ENCODE measurements at places on chromosomes 4 and X.
A peak's percentile ranks its signal among the peaks of the same experiment; 100 is the strongest.

DNA sequence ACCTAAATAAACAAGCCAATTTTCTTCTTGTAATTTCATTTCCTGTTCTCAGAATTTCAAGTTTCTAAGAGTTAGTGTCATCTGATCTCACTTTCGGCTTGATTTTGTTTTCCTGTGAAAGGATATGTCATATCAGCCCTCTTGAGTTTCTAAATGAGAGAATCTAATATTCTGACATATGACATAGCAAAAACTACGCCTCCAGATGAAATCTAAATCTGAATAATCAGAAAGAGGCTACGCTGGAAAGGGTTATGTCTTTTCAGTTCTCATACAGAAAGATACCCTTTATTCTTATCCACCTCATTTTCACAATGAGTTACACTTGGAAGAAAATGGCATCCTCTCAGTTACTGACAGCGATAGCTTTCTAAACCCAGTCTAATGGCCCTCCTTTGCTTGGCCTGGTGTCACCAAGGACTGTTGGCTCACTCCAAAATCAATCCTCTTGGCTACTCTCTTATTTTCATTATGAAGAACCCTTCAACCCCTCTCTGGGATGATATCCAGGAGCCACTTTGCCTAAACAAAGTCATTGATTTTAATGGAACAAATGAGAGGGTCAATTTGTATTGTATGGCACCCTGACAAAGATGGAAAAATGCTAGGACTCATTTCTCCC lies 65.6 kb downstream of the ASB9 start:
- DNase-seq, result no peak

DNA sequence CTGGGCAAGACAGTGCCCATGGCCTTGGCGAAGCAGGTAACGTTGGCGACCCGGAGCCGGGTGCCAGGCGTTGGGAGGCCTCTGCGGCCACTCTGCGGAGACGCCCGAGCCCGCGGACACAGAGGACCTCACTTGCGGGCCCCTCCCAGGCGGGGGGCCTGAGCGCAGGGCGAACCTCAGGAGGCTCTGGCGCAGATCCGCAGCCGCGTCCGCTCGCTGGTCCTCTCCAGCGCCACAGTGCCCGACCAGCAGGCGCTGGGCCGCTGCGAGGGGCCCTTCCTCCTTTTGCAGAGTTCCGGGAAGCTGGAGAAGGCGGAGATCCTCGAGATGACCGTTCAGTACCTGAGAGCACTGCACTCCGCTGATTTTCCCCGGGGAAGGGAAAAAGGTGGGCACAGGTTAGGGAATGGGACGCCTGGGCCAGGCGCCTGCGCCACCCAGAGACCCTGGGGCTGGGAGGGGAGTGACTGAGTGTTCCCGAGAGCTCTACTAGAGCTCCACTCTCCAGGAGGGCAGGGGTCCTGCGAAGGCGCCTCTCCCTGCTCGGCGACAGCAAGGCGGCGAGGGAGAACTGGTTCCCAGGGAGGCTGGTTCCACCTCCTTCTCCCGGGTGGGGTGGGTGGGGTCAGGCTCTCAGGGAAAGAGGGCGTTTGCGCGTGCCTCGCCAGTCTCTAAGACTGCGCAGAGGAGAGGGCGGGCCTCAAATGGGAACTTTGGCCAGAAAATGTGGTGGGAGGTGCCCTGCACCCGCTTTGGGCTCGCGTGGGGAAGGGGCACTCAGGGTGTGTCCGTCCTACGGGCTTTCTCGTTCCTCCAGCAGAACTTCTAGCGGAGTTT lies 1.4 kb downstream of the HELT start:
- DNase-seq, result no peak

DNA sequence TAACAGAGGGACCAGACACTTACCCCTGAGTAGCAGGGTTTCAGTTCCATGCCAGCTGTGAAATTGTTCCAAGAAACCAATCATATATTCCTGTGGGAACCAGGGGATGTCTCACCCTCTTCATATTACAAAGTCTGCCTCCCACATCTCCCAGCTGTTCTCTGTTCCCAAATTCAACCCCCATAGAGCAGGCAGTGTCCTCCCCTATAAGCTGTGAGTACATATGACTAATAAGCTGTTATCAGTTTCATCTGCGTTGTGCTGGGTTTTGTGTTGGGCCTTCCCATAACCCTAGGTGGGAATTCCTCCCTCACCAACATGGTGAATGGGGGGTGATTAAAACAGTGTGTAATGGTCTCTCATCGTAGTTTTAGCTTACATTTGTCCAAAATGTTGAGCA lies 41.0 kb downstream of the CEP44 start:
- no peak for DNase-seq

DNA sequence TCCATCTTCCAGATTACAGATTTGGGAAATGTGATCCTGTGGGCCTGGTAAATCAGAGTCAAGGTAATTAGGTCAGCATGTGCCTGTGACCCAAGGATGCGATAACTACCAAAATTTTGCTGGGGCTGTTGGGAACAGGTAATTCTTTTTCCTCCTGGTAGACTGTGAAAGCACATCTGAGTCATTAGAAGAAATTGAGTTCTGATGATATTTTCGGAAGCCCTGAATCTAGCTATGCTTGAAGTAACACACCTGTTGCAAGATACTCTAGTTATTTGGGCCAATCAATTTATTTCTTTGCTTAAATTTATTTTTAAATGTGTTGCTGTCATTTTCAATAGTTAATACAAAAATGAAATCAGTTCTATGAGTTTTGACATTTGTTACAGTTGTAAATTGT lies 903.6 kb downstream of the RPA4 start:
- DNase-seq, result no peak

GRCh38 chrX:106201502-106202178 lies 33.5 kb downstream of the PWWP3B start:
- DNase-seq, result no peak

DNA sequence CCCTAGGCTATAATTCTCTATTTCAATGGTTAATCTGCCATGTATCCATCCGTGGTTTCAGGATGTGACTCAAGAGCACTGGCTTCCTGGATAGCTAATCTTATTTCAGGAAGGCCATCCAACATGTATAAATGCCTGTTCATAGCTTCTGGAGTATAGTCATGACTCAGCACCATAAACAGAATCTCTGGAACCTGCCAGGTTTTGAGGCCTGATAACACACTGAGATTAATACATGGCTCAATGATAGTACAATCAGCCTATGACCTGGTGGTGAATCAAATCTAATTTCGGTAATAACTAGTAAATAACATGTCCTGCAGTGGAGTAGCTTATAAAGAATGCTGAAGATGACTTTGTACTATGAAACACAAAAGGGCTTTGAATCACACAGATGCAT lies 5.7 kb upstream of the IL13RA2 start:
- no peak for DNase-seq

GRCh38 chr4:87382116-87382515 lies 8.9 kb downstream of the HSD17B11 start:
- no peak for DNase-seq

DNA sequence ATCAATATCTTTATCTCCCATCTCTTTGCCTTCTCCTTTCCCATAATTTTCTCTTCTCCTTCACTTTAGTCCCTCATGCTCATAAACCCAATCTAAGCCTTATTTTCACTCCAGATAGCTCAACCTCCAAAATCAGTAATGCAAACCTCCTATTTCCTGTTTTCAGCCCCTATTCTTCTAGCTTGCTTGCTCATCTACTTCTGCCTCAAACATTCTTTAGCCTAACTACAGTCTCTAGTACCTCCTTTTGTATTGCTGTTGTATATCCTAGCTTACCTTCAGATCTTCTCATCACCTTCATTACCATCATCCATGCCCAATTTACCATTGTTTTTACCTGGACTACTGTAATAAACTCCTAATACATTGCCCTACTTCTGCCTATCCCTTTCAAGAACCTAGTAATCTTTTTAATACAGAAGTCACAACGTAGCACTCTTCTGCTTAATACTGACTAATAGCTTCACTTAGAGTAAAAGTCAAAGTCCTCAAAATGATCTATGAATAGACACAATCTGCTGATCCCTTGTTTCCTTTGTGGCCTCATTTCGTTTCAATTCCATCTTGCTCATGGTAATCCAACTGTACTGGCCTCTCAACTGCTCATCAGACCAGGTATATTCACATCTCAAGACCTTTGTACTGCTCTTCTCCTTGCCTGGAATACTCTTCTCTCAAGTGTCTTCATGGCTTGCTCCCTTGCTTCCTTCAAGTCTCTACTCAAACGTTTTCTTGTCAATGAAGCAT lies 123.4 kb downstream of the FAM13A start:
- DNase-seq, result no peak

- no peak for DNase-seq
Measured at GRCh38 chr4:1655081-1655480, 29.0 kb downstream of the FAM53A start.

DNA sequence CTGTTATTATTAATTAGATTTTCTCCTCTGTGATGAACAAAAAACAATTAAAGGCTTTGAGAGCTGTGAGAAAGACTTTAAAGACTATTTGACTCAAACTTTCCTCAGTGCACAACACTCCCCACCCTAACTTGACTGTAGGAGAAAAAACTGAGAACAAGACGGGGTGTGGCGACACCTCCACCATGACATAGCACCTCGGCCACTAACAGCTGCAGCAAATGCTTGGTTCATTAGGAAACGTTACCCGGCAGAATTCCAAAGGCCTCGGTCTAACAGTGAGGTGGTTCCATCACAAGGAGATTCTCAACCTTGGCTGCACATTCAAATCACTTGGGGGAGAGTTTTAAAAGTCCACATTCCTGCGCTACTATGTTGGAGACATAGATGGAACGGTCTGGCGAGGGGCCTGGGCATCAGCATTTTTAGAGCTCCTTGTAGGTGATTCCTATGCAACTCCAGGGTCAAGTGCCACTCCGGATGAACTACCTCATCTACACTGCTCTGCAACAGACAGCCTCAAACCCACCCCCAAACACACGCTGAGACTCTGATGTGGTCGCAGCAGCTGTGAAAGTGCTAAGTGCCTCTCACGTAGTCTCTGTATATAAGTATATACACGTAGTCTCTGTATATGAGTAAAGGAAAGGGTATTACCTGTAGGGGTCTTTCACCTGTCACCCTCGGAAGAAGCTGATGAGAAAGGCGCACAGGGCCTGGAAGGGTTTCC lies 1.0 kb downstream of the FGFBP2 start:
- DNase-seq, result no peak

DNA sequence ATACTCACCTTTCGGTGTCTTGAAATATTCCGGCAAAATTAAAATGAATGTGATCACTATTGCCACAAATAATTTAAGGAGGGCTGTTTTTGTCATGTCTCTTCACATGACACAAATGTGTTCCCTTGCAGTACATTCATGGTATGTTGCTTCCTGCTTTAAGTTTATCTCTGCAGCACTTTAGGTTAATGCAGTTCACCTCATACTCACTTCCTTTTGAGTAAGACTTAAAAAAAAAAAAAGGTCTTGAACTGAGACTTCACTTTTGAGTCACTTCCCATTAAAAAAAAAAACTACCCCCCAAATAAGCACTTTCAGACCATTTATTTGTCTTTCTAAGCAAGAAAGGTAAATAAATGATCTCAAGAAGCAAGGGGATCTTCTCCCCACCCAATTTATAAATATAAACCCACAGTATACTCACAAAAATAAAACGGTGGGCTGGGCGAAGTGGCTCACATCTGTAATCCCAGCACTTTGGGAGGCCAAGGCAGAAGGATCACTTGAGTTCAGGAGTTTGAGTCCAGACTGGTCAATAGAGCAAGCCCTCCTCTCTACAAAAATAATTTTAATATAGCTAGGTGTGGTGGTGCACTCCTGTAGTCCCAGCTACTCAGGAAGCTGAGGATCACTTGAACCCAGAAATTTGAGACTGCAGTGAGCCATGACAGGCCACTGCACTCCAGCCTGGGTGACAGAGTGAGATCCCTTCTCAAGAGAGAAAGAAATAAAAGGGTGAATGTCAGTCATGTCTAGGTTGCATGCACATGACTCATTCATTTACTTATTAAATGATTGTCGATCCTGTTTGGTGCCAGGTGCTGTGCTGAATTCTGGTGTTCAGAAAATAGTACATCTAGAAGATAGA lies at the start of gene TMEM156:
Gene TMEM156 (minus strand): TSS at position 192 of the 868 bp plus-strand sequence. CDS start 96 bp downstream, at position 96.
- DNase-seq, result peak; percentile 70

- DNase-seq, result no peak
Measured at GRCh38 chr4:165489786-165490185, 111.0 kb downstream of the CPE start.

- no peak for DNase-seq
Measured at GRCh38 chr4:113880240-113881028, 99.0 kb downstream of the ARSJ start.
